Regular cardiac myocyte (primary cell): ENCODE measurements at places on chromosomes 4 and X. TPM values are rescaled to one million over a fixed set of nuclear protein-coding genes. Genes with fewer than 3 reads are reported as not detected.

GPC3 gene
- total RNA-seq: 0.19 and 12.4 TPM in 2 replicates

HADH gene
- total RNA-seq: 7.3 and 15.3 TPM in 2 replicates

CPEB2 gene
- total RNA-seq: 17.6 and 21.4 TPM in 2 replicates

GYG2 gene
- 2.7 and 5.6 TPM in 2 replicates for total RNA-seq

SATL1 gene
- not detected in 2 replicates for total RNA-seq

ABLIM2 gene
- 0.56 and 1.5 TPM in 2 replicates for total RNA-seq

METTL14 gene
- total RNA-seq: 37.4 and 77.5 TPM in 2 replicates

PRDM8 gene
- total RNA-seq: 5.4 and 8.8 TPM in 2 replicates

GPC4 gene
- total RNA-seq: 0.38 and 0.85 TPM in 2 replicates

POU4F2 gene
- total RNA-seq: not detected in 2 replicates

RGN gene
- total RNA-seq: 0.58 and 2.8 TPM in 2 replicates
